SK-N-SH treated with all-trans-retinoic acid at 6 μM for 48 hours (cell line): ENCODE measurements at places on chromosomes 2 and 18.

GRCh38 chr2:181988154-181988924 lies 2.7 kb downstream of the PPP1R1C start:
- no peak for ATAC-seq

GRCh38 chr2:45754131-45755010 lies 102.9 kb downstream of the PRKCE start:
- no peak for ATAC-seq

GRCh38 chr2:160331258-160332025 lies 131.4 kb upstream of the ITGB6 start:
- no peak for ATAC-seq

- no peak for ATAC-seq
Observed at GRCh38 chr2:104289651-104290565, 564.0 kb upstream of the POU3F3 start.

DNA sequence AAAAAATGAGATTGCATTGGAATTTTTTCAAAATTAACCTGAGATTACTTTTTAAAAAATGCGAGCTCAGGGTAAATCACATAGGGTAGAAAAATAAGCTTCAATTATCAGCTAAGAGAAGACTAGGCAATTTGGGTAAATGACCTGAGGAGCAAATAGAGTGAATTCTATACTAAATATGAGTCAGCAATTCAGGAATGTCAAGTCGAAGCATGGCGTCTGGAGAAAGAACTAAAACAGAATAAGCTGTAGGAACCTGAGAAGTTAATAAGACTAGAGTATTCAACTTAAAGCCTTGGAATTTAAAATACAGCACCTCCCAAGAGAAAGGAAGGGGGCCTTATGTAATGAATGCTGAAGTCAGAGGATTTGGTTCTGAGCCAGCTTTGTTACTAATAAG lies 487.0 kb downstream of the SUCLG1 start:
- no peak for ATAC-seq

DNA sequence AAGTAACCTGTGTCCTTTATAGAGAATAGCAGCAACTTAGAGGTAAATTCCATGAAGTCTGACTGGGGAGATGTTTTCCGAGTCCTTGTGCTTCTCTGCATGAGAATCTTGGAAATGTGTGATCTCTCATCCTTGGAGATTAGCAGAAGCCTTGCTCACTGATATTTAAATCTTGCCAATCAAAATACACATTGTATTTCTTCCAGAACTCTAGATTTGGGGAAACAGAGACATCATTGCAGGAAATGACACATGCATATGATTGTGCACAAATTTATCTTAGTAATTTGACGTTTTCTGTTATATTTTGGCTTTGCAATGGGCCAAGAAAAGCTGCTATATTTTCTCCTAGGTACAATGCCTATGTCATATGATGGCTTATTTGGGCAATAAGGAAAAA lies 182.6 kb downstream of the ZNF804A start:
- ATAC-seq: no peak

- peak; percentile 9; the same call in 1 of the 3 replicates for ATAC-seq
Observed at GRCh38 chr18:59954241-59954640, 54.4 kb downstream of the PMAIP1 start.

GRCh38 chr18:13629841-13630715 lies 96.3 kb downstream of the FAM210A start:
- peak; percentile 96 for ATAC-seq

GRCh38 chr2:237092920-237093781 lies 7.5 kb downstream of the COPS8 start:
- peak; percentile 86 for ATAC-seq

DNA sequence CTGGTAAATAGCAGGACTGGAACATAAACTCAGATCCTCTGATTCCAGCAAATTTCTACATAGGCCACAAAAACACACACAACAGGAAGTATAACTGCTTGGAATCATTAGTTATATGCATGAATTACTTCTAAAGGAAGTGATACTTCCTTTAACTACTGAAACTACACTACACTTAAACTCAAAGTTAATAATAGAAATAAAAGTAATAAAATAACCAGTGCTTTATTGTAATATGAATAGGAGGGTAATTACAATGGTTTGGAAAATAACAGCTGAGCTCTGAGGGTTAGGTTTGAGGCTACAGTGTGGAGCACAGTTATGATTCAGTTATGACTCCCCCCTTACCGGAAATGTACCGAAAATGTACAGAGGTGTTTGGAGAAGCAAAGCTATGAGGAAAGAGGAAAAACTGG lies 18.5 kb upstream of the POLI start:
- ATAC-seq: no peak

DNA sequence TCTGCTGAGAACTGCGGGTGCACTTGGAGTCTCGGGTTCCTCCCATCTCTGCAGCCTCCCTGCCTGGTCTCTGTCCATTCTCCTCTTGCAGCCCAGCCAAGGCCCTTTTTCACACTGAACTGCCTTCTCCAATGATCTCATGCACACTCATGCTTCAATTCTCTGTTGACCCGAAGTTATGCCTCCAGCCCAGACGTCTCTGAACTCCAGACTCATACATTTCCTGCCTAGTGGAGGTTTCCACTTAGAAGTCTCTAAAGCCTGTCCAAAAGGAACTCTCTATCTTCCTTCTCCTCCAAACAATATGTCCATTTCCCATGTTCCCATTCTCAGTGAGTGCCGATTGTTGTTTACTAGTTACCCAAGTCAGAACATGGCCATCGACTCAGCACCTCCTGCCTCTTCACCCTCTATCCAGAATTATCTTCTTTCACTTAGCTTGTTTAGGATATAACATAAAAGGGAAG lies 155.2 kb downstream of the IRS1 start:
- peak; percentile 72 for ATAC-seq

DNA sequence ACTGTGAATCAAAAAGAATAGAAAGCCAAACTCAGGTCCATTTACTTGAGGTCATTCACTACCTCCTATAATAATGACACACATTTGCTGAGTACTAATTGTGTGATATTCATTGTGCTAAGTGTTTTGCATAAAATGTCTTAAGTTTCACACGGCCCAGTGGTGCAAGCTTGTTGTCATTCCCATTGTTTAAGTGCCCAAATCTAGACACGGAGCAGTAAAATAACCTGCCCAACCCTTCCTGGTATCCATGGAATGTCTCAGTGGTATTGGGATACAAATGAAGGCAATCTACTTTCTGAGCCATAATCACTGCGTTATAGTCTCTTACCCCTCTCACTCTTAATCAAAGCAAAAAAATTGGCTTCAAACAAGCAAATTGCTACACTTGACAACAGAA lies 233.3 kb downstream of the NCKAP5 start:
- ATAC-seq: no peak

DNA sequence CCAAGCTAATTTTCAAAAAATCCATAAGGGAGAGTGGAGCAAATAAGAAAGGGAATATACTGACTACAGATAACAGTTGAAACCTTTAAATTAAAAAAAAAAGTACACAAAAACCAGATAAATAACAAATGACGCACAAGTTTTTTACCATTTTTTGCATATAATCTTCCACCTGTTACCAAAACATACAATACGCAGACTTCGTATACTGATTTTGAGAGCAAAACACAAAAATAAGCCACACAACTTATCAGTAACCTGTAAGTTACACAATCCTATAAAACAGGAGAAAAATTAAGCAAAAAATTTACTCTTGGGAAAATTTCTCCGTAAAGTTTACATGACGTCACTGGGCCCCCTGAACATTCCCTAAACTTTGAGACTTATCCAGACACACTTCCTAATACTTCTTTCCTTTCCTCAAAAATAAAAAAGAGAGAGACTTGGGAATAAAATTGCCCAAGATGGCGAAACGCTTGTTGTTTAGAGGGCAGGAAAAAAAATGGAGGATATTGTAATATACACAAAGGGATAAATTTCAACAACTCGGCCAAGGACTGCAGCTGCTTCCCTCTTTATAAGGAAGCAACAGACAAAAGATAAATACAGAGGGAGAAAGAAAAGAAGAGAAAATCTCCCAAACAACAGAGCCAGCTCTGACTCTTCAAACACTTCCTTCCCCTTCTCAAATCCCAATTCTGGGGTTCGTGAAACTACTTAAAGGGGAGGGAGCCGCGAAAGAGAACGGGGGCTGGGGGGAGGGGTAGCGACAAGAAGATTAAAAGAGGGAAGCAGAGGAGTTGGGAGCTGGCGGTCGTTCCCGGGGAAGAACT lies 1.6 kb downstream of the BAZ2B start:
- ATAC-seq: peak; percentile 51

GRCh38 chr2:99809259-99809900 lies 319.6 kb upstream of the REV1 start:
- no peak for ATAC-seq

DNA sequence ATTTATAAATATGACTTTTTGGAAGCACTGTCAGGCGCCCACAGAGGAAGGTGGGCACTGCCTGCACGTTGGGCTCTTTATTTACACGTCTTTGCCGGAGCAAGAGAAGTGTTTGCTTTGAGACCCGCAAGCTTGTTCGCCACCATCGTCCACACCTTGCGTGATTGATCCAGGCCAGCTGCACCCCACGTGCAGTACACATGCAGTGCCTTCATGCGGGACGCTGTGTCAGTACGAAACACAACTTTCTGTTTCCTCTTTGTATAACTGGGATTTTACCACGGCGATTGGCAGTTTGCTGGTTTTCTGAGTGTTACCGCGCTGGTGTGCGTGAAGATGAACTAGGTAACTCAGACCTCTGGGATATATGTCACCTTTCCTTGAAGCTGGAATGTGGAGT lies 571.0 kb upstream of the SALL3 start:
- ATAC-seq: no peak

- ATAC-seq: no peak
Observed at GRCh38 chr2:155190342-155190741, 491.8 kb downstream of the KCNJ3 start.

- peak; percentile 74 for ATAC-seq
Observed at GRCh38 chr2:163878718-163879117, 142.9 kb upstream of the FIGN start.

GRCh38 chr2:117492209-117492851 lies 322.2 kb upstream of the DDX18 start:
- no peak for ATAC-seq

- no peak for ATAC-seq
Observed at GRCh38 chr2:201205515-201205849, 22.5 kb downstream of the CASP10 start.

- no peak for ATAC-seq
Observed at GRCh38 chr2:23777826-23778225, 149.1 kb downstream of the ATAD2B start.

GRCh38 chr2:136000502-136000901 lies 15.1 kb upstream of the DARS1 start:
- no peak for ATAC-seq

GRCh38 chr18:23248826-23249225 lies 113.5 kb downstream of the CABLES1 start:
- no peak for ATAC-seq

- ATAC-seq: no peak
Observed at GRCh38 chr2:116413659-116414058, 1400.8 kb upstream of the DDX18 start.

GRCh38 chr2:60523963-60524362 lies 29.5 kb downstream of the BCL11A start:
- ATAC-seq: no peak

GRCh38 chr2:46382331-46383112 lies 85.3 kb downstream of the EPAS1 start:
- no peak for ATAC-seq

DNA sequence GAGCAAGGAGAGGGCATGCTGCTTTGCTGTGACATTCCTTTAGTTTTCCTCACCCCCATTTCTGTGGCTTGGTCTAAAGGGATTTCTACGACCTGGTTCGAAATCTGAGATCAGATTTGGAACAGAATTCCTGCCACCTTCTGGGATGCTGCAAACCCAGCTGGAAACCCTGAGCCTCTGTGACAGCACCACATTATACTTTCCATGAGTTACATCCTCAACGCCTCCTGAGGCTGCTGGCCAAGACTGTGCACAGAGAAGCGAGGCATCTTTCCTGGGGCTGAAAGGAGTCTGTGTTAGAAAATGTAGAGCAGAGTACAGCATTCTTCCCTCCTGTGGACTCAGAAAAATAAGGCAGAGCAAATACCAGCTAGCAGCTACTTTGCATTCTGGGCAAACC lies 138.1 kb upstream of the CHAC2 start:
- no peak for ATAC-seq

GRCh38 chr18:79548621-79548985 lies 131.0 kb upstream of the CTDP1 start:
- ATAC-seq: no peak

DNA sequence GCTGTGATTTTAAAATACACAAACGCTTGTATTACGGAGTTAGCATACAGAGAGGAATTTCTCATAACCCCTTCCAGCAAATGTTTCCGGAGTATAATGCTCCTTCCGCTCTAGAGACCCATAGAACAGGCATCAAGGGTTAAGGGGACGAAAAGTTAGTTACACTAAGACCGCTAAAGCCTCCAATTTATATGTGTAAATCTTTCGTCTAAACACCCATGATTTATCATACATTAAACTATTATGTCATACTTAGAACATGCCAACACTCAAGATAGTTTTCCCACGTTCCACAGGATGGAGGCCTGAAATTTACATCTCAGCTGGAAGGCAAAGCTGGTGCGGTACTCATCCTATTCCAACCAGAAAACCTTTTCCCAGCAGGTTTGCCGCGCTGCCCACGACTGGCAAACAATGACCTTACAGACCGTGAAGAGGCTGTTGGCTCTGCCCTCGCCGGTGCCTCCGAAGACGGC lies 650 bp downstream of the ORMDL1 start:
- peak; percentile 49 for ATAC-seq

DNA sequence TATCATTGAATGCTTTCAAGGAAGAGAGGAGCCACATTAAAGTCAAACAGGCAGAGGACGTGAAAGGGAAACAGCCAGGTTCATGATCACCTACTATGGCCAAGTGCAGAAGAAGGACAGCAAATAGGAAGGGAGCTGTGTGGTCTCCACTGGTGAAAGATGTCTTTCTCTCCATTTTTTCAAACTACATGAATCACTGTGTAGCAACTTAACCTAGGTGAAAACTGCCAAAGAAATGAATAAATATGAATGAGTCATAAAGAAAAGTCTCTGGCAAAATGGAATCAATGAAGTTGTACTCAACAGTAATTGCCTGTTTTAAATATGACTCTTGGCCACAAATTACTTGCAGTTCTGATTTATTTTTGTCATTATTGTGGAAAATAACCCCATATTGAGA lies 452.6 kb upstream of the PKDCC start:
- no peak for ATAC-seq

DNA sequence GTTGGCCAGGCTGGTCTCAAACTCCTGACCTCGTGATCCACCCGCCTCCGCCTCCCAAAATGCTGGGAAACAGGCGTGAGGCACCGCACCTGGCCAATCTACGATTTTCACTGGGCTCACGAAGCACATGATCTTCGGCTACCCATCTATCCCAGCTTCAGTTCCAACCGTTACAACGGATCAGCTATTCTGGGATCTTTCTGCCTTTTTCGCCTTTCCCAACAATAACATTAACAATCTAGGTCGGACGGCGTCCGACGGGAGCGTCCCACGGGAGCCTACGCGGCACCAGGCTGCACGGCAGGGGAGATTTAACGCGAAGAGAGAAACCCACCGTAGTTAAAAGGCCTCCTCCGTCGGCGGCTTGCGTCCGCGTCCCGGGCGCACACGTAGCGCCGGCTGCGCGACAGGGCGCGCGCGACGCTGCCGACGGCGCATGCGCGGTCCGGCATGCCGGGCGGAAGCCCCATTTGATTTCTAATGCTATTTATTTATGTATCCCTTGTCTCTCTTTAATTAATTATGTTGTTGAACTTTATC lies at the start of gene MSL3B:
MSL3B (minus strand) TSS at position 394 of the 540 bp plus-strand sequence.
- ATAC-seq: no peak
